Right hindlimb (tissue), 1 donor: ENCODE measurements at places on chromosomes 1 and 21.

DNA sequence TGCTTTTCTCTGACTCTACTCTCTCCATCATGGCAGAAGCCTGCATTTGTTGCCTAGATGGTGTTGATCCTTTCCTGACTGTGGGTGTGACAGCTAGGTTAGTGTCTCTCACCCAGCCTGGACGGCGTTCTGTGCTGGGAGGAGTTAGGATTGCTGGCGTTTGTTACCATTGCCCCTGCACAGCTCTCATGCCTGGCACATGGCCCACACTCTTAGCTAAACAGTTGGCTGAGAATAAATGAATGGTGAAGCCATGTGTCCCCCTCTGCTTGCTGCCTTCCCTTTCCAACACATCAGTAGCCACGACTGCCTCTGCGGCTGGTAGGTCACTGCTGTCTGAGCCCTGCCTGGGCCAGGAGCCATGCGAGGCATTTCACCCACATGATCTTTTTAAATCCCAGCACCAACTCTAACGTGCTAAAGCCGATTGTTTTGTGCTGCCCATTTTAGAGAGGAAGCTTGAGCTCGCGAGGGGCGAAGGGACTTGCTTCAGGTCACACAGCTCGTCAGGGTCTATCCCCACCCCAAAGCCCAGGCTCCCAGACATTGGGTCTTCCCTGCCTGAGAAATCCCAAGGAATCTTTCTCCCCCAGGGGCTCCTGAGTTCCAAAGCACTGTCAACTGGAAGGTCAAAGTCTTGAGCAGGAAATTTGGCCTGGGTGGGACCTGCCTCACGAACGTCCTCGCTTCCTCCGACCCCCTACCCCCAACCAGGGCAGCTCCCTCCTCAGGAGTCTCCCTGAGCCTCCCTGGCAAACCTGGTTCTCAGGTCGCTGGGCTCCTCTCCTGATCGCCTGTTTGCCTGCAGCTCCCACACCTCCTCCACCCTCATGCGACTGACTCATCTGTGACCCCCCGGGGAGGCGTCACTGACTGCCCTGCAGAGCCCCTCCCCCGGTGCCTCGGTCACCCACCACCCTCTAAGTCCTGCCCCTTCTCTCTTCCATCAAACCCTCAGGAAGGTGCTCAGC, 271.7 kb upstream of the C1orf174 start:
- no peak for DNase-seq

DNA sequence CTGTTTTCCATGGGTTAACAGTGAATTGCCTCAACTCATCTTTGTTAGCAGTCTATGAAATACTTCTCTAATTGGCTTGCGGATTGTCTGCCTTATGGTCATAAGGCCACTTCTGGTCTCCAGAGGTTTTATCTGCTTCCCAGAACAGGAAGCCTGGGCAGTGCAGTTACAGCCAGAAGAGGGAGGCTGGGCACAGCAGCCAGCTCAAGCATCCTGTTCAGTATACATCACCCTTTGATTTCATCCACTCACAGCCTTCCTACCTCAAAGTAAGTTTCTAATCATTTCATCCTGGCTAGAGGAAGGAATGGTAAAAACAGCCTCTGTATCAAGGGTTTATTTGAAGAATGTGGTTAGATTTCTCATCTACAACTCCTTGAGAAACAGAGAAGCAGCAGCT, 311.5 kb upstream of the DEPDC1 start:
- DNase-seq: peak; percentile 22

- DNase-seq: peak; percentile 61
Observed at GRCh38 chr1:156704930-156705320, 458 bp downstream of the CRABP2 start.

DNA sequence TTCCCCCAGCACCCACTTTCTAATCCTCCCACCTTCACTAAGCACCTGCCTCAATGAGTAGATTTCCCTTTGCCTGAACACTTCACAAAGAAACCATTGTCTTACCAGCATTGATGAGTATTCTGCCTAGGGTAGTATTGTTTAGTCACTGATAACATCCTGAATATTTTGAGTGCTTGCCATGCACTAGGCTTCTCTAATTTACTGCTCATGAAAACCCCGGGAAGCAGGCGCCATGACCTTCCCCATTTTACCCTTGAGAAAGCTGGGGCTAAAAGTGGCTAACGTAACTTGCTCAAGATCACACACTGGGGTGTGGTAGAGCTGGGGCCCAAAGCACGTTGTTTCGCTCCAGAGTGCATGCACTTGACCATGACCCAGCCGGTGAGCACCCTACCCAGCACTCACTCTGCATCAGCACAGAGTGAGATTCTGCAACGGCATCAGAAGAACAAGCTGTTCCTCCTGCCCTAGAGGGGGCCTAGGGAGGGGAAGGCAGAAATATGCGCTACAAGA, 10.6 kb upstream of the F3 start:
- no peak for DNase-seq

DNA sequence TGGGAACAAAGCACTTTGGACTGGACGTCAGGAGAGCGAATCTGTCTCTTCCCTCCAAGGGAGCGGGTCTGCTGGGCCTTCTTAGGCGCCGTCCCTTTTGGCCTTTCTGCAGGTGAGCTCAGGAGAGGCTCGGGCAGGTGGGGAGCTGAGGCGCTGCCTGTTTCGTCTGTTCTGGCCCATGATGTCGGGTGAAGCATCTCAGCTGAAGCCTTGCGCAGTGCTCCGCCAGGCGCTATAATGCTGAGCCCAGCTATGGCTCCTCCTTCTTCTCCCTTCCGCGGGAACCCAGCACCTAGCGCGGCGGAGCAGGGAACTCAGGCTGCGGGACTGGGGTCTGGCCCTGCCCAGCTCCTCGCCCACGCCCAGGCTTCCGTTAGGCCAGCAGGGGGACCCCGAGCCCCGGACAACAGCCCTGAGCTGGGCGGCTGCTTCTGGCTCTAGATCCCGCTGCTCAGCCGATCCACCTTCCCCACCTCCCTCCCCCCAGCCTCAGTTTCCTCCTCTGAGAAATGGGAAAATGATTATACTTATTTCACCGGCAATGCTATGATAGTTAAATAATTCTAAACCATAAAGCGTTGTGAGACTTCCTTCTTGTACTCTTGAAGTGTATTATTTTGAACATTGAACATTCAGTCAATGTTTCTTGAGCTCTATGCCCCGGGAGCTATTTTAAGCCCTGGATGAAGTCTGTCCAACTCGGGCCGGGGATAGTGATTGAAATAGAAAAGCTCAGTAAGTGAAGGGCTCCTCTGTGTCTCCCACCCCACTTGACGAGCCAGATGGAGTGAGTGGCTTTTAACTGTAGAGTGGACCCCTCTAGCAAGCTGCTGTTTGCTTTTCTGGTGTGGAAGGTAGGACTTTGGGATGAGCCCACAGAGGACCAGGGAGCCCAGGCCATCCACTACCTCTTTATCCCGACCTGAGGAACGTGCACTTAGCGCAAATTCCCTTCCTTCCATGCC, 9.6 kb upstream of the ADORA1 start:
- DNase-seq: peak; percentile 84

GRCh38 chr1:164668491-164669400, 109.8 kb downstream of the PBX1 start:
- DNase-seq: no peak

- peak; percentile 87 for DNase-seq
Observed at GRCh38 chr1:234987415-234988154, 141.1 kb downstream of the TOMM20 start.

- no peak for DNase-seq
Observed at GRCh38 chr21:33670076-33670978, 28.0 kb downstream of the ITSN1 start.

DNA sequence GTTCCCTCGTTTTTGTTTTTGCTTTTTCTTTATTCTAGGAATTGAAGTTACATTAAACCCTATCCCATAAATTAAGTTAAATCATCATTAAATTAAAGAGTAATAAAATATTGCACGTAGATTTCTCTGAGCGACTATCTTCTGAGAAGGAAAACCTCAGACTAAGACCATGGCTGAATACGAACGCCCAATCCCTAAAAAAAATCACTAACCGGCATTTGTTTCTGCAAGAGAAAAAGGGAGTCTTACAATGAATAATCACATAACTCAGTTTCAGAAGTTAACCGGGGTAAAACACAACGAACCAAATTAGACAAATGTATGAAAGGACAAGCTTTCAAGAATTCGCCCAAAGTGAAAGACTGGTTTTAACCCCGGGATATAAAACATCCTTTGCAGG, 1.3 kb downstream of the PIK3R3 start:
- no peak for DNase-seq

- DNase-seq: peak; percentile 85
Observed at GRCh38 chr1:160085686-160086455, 4.5 kb downstream of the KCNJ9 start.

GRCh38 chr1:199580300-199580699, 447.2 kb upstream of the NR5A2 start:
- no peak for DNase-seq

GRCh38 chr1:107252271-107252670, 111.4 kb downstream of the NTNG1 start:
- DNase-seq: no peak

DNA sequence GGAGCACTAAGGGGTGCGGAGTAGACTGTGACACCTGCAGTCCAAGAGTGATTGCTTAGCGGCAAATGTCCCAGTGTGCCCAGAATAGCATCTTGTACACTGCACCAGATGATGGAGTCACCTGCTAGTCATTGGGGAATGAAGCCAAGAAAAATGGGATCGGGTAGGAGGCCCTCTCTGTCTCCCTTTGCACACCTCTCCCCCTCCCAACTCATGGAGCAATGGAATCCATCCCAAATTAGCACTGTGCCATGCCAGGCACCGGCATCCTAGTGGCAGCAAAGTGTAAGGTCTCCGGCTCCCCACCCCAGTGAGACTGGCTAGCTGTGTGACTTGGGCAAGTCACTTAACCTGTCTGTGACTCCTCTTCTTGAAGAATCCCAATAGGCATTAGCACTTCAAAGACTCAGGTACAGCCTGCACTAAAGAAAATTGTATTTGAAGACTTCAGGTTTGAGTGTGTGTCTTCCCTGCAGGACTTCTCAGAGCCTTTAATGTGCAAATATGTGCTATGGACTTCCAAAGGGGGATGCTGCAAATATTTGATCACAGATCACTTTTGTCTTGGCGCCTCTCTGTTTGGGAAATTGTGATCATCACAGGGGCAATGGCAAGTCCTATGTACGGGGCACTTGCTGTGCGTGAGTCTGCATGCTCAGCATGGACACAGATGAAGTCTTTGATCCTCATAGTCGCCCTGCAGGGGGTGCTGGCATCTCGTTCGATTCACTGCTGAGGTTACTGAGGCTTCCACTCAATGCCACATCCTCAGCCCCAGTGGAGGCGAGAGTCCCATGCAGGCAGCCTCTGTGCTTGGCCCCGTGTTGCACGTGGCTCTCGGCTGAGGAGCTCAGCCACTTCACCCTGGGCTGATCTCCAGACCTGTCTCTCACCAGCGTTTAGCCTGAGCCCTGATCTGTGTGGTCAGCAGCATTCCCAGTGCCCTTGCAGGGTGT, 272.9 kb upstream of the C1orf174 start:
- no peak for DNase-seq

DNA sequence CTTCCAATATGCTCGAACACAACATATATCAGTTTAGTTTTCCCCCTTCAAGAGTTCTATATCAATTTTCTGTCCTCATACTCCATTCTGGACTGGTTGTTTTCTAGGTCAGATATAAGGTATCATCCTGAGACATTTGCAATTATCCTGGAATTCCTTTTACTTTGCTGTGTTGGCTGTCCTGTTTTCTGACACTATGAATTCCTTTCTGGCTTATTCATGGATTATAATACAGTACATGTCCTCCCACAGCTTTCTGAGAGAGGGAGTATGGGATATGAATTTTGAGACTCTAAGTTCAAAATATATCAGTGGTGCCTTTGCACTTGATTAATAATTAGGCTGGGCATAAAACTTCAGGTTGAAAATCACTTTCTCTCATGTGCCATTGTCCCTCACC, 11.9 kb downstream of the PHTF1 start:
- no peak for DNase-seq

GRCh38 chr1:6521536-6521935, 30.1 kb upstream of the PLEKHG5 start:
- no peak for DNase-seq

- DNase-seq: no peak
Observed at GRCh38 chr1:53645690-53646078, 93.3 kb downstream of the GLIS1 start.

GRCh38 chr1:181126871-181127587, 38.5 kb downstream of the IER5 start:
- no peak for DNase-seq

DNA sequence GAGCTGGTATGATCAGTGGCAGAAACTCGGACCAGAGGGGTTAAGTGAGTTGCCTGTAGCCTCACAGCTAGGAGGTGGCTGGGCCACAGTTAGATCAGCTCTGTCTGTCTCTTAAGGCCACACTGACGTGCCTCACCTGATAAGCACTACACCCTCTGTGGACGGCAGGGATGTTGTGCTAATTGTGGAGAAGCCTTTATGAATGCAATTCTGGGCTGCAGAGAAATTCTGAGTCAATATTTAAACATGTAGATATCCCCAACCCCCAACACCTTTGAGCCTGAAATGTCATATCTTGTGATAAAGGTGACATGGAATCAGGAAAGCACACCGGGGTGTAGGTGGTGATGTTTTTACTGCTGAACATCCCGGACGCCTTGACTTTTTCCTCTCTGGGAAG, 88.3 kb downstream of the KCNJ6 start:
- no peak for DNase-seq

GRCh38 chr1:230633469-230633868, 8.8 kb upstream of the COG2 start:
- no peak for DNase-seq

- no peak for DNase-seq
Observed at GRCh38 chr21:37684547-37684946, 231.7 kb downstream of the KCNJ6 start.

GRCh38 chr1:46527474-46528296, 23.8 kb downstream of the KNCN start:
- peak; percentile 75 for DNase-seq

DNA sequence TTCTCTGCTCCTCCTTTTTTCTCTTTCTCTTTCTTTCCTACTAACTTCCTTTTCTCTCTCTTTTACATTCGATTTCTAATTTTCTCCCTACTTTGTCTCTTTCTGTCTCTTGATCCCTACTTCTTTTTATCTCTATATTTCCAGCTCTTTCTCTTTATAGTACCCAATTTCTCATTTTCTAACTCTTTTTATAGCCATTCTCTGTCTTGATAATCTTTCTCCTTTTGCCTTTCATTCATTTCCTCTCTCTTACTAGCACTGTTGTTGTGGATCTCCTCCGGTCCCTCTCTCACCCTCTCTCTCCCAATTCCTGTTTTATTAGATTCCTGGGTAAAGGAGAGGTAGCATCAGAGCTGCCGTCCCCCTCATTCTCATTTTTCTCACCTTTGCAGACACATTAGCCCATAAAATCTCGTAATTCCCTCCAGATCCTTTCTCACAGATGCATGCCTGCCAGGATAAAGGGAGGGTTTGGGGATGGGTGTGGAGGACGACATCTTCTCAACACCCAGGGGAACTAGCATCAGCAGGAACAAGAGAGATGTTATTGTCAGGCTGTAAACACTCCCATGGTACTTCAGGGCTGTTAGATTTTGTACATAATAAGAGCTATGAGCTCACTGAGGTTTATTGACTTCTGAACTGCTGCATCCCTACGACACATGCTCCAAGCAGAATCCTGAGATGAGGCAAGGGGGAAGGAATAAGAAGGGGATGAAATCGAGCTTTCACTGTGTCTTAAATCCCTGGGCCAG, 159.0 kb upstream of the GALNT2 start:
- no peak for DNase-seq
